CD14-positive monocyte (primary cell): ENCODE measurements at places on chromosomes 3 and 15.

DNA sequence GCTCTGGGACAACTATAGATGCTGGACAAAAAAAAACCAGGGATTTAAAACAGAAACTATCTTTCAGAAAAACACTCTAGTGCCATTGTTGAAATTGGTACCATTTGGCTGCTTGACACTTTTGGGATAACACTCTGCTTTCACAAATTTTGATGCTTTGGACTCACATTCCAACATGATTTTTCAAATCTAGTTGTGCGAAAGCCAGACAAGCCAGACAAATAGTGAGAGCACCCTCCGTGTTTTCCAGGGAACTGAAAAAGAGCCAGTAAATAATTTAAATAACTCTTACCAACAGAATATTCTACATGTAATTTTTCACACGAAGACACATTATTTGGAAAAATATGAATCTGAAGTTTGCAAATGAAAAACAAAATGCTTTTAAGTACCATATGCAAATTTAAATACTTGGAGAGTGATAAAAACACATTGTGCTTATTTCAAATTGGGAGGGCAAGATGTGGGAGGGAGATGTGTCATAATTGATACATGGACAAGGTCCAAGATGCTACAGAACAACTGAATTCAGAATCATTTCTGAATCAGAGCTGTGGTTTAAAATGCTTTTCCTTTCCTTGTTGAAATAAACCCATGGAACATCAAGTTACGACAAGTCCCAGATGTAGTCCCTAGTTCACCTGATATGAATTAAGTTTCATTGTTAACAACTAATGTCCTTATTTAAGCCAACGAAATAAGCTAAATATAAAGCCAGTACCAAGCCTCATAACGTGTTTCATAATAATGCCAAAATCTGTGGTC is 144.2 kb upstream of the SOX2 start:
- no peak for DNase-seq

- DNase-seq = no peak
Observed at GRCh38 chr3:188241072-188241471, 87.1 kb downstream of the LPP start.

- no peak for DNase-seq
Observed at GRCh38 chr15:74826921-74827320, 494 bp downstream of the CPLX3 start.

GRCh38 chr3:108051005-108051404 is 39.8 kb downstream of the CD47 start:
- DNase-seq = no peak

GRCh38 chr3:181694805-181695660 is 16.7 kb upstream of the SOX2 start:
- no peak for DNase-seq

- no peak for DNase-seq
Observed at GRCh38 chr3:146375219-146375618, 94.1 kb downstream of the PLSCR2 start.

- no peak for DNase-seq
Observed at GRCh38 chr15:29511663-29512062, 242.0 kb upstream of the NSMCE3 start.

GRCh38 chr3:118227191-118227590 is 807.5 kb downstream of the IGSF11 start:
- no peak for DNase-seq

GRCh38 chr3:149646181-149646766 is 11.6 kb downstream of the WWTR1 start:
- DNase-seq = no peak

GRCh38 chr15:90035095-90035839 is 34.1 kb downstream of the ZNF710 start:
- peak; percentile 88 for DNase-seq

GRCh38 chr3:195873971-195874370 is 34.4 kb downstream of the TNK2 start:
- DNase-seq = no peak

DNA sequence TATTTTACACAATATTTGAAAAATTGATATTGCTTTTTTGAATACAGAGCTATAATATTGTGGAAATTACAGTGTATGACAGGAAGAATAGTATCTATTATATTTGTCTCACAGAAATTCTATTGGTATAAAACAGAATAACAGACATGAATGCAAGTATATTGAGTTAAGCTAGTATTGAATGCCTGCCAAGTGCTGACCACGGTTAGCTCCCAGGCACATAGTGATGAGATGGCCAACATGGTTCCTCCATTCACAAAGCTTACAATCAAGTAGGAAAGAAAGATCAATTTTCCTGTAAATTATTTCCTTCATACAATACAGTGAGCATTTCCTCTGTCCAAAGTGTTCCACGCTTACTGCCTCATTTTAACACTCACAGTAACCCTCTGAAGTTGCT is 67.6 kb downstream of the TP63 start:
- DNase-seq = no peak

DNA sequence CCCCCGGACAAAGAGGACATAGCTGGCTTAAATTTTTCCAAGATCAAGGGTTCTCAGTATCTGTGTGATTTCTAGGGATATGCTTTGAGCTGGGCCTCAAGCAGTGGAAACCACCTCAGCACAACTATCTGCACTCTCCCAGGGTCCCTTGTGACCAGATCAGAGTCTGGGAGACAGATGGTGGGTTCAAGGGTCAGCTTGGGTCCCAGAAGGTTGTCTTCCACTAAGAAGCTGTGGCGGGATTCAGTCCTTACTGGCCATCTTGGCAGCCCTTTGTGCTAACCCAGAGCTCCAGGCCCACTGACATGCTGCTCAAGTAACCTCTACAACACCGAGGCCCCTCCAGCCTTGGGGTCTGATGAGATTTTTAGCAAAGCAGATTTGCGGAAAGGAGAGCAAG is 2.7 kb downstream of the INSYN1 start:
- DNase-seq = no peak

DNA sequence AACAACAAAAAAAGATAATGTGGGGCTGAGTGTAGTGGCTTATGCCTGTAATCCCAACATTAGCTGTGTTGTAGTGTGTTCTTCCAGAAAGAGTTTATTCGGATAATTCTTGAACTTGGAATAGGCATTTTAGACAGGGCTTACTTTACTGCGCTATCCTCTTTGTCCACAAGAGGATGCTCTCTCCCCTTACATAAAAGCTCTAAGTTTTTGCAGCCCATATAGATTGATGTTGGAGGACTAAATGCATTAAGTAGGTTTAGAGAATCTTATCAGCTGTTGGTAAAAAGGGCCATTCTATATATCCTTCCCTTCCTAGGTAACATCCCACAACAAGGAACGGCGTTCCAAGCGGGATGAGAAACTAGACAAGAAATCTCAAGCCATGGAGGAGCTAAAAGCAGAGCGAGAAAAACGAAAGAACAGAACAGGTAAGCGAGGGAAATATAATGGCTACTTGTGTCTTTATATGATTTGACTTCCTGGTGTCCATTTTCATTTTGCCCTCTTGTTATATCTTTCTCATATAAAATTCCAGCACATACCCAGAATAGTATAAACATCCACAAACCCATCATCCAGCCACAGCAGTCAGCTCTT is 27.8 kb upstream of the ITPKA start:
- no peak for DNase-seq
